ENCODE measurements at places on chromosomes 13 and 19. TPM values are rescaled to one million over a fixed set of nuclear protein-coding genes. Genes with fewer than 3 reads are reported as not detected.

- H3K27ac ChIP-seq: no peak overlapping the region
- no peaks in the 10 kb centered on the region for H3K36me3 ChIP-seq
- no peaks in the 10 kb centered on the region for H3K4me1 ChIP-seq
- no peak for DNase-seq
- H3K27me3 ChIP-seq: no peaks in the 10 kb centered on the region
- no peak overlapping the region for H3K4me3 ChIP-seq
Observed at GRCh38 chr13:91304741-91305140, 42.7 kb upstream of the MIR17HG start.

- H3K4me3 ChIP-seq: no peak overlapping the region
- no peak for DNase-seq
- no peaks in the 10 kb centered on the region for H3K4me1 ChIP-seq
- H3K27ac ChIP-seq: no peak overlapping the region
- H3K36me3 ChIP-seq: no peaks in the 10 kb centered on the region
Observed at GRCh38 chr13:50303963-50304721, 288.9 kb downstream of the KCNRG start.

DNA sequence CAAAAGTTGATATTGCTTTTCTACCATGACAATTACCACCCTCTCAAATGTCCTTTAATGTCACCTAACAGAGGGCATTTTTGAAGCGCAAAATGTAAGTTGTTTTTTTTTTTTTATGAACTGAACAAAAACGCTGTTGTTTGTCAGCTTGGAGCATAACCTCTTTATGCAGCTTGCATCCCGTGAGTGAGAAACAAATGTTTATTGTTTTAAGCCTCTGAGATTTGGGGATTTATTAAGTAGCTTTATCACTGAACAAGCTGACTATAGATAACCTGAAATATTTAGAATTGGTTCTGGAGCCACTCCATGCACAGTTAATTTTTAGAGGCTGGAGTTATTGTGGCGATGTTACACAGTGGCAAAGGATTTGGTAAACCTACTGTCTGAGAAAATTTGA lies 80.1 kb upstream of the ATXN8OS start:
- no peaks in the 10 kb centered on the region for H3K27me3 ChIP-seq
- DNase-seq: no peak
- no peaks in the 10 kb centered on the region for H3K4me1 ChIP-seq
- no peak overlapping the region for H3K27ac ChIP-seq
- no peaks in the 10 kb centered on the region for H3K36me3 ChIP-seq
- no peak overlapping the region for H3K4me3 ChIP-seq

DNA sequence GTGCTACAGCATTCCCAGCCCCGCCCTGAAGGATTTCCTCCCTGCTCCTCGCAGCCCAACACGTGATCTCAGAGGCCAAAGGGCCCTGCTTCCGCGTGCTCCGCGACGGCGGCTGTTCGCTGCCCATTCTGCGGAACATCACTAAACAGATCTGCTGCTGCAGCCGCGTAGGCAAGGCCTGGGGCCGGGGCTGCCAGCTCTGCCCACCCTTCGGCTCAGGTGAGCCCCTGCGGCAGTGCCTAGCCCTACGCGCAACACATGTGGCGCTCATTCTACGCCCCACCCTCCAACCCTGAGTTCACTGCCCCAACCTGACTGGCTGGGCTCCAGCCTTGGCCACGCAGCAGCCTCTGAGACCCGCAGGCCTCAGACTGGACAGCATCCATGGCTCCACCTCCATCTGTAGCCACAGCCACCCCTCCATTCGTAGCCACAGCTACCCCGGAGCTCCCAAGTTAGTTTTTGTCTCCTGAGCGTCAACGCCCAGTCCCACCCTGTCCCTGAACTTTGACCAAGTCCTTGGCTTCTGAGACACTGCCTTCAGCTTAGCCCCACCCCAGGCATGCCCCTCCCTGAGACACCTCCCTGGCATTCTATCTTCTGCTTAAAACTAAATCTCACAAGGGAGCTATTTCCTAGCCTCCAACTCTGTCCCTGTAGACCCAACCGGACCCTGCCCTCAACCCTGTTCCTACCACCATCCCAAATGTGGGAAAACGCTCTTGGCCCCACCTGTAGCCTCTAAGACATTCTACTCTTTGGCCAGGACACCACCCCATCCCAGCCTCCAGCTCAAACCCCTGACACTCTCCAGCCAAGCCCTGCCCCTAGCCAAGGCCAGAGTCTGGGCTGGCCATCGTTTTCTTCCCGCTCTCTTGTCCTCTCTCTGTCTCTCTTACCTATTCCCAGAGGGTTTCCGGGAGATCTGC lies 6.4 kb downstream of the LTBP4 start:
- H3K36me3 ChIP-seq: 0 out of 2 replicates have a peak, but pooled peaks cover 3% of the 10 kb centered on the region
- H3K27me3 ChIP-seq: no peaks in the 10 kb centered on the region
- no peak for DNase-seq

DNA sequence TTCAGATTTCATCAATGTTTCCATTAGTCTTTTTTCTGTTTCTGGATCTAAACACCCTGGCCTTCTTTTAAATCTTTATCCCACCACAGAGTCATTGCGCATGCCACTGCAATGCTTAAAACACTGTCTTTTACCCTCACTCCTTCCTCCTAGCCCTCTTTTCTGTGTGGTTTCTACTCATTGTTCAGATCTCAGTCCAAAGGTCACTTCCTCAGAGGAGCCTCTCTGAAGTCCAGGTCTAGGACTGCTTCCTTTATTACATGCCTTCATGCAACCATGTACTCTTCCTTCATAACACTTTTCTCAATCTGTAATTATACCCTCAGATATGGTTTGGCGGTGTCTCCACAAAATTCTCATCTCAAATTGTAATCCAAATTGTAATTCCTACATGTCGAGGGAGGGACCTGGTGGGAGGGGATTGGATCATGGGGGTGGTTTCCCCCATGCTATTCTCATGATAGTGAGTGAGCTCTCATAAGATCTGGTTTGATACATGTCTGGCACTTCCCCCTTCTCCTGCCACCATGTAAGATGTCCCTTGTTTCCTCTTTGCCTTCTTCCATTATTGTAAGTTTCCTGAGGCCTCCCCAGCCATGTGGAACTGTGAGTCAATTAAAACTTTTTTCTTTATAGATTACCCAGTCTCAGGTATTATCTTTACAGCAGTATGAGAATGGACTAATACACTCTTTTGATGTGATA lies 808.9 kb downstream of the DIAPH3 start:
- no peak for DNase-seq
- H3K4me1 ChIP-seq: no peaks in the 10 kb centered on the region
- no peak overlapping the region for H3K27ac ChIP-seq
- H3K4me3 ChIP-seq: no peak overlapping the region
- H3K36me3 ChIP-seq: no peaks in the 10 kb centered on the region
- H3K27me3 ChIP-seq: no peaks in the 10 kb centered on the region

DNA sequence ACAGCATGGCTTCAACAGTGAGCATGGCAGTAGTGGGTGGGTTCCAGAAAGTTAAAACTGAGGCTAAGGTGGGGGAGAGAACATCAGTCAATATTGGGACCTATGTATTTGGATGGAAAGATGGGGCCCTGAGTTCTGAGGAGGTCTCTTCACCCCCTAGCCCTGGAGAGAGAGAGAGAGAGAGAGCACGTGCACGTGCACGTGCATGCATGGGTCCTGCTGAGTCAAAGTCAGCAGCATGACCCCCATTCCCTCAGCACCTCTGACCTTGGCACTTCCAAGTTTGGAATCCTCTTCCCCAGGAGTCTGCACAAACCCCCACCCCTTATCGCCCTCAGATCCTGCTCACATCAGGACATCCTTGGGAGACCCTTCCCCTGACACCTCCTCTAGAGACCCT lies 32.5 kb upstream of the CEACAM1 start:
- no peaks in the 10 kb centered on the region for H3K36me3 ChIP-seq
- 0 out of 2 replicates have a peak, but pooled peaks cover 2% of the 10 kb centered on the region for H3K27me3 ChIP-seq
- H3K4me1 ChIP-seq: no peaks in the 10 kb centered on the region
- no peak overlapping the region for H3K27ac ChIP-seq
- DNase-seq: no peak

DNA sequence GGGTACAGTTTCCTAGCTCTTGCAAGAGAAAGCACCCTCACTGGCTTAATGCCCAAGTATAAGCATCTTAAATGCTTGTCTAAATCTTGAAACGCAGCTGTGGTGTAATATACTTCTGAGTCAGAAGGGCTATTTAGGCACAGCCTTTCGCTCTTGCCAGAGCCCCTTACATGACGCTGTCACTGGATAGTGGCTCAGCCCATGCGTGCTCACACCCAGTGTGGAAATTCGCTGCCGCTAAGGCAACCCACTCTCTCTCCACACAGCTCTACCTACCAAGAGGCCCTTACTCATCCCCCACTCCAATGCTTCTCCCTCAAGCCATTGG lies 24.0 kb downstream of the UQCRFS1 start:
- no peaks in the 10 kb centered on the region for H3K4me1 ChIP-seq
- no peak for DNase-seq
- H3K27me3 ChIP-seq: 0 out of 2 replicates have a peak, but pooled peaks cover 4% of the 10 kb centered on the region
- no peaks in the 10 kb centered on the region for H3K36me3 ChIP-seq
- H3K27ac ChIP-seq: no peak overlapping the region

GRCh38 chr13:41231786-41232185 lies 31.6 kb downstream of the MTRF1 start:
- H3K36me3 ChIP-seq: no peaks in the 10 kb centered on the region
- no peaks in the 10 kb centered on the region for H3K27me3 ChIP-seq
- no peak overlapping the region for H3K4me3 ChIP-seq
- H3K4me1 ChIP-seq: 0 out of 2 replicates have a peak, but pooled peaks cover 3% of the 10 kb centered on the region

GRCh38 chr13:97134364-97135095 lies 87.6 kb upstream of the MBNL2 start:
- H3K4me3 ChIP-seq: no peak overlapping the region
- H3K4me1 ChIP-seq: peaks cover 4% of the 10 kb centered on the region
- H3K36me3 ChIP-seq: no peaks in the 10 kb centered on the region
- DNase-seq: no peak

DNA sequence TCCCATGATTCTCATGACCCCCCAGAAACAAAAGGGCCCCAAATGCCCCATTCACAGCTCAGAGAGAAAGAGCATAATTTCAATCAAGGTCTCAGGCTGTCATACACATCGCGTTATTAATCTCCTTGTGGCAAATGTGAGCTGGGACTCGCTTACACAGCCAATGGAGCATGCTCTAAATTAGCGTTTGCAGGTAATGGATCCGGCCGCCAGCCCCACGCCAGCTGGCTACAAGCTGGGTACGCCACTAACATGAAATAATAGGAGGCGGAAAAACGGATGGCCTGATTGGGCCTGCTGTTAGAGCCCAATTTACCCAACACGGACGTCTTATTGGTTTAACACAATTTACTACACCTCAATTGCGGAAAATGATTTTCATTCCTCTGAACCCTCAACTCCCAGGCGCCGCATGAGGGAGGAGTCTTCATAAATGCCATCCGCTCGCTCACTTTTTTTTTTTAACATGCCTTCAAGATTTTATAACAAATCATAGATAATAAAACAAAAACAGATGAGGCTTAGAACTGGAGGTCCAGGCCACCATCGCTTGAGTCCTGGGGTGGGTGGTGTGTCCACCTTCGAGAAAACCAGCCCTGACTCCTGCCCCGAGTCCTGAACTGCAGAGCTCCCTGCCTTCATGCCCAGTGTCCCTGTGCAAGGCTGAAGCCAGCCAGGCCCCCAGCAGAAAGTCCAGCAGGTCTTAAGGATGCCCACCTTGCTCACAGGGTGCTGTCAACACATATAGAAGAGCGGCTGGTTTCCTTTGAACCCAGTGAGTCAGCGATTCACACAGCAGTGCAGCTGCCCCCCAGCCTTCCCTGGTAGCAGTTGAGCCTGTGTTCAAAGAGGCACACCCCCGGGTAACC lies 62.1 kb downstream of the PEPD start:
- no peak for DNase-seq
- H3K4me1 ChIP-seq: no peaks in the 10 kb centered on the region
- no peak overlapping the region for H3K4me3 ChIP-seq
- H3K36me3 ChIP-seq: no peaks in the 10 kb centered on the region
- H3K27me3 ChIP-seq: no peaks in the 10 kb centered on the region

- DNase-seq: no peak
- no peaks in the 10 kb centered on the region for H3K27me3 ChIP-seq
- H3K36me3 ChIP-seq: no peaks in the 10 kb centered on the region
- H3K4me3 ChIP-seq: no peak overlapping the region
- H3K4me1 ChIP-seq: no peaks in the 10 kb centered on the region
- H3K27ac ChIP-seq: no peak overlapping the region
Observed at GRCh38 chr19:31160336-31160926, 188.8 kb downstream of the TSHZ3 start.

DNA sequence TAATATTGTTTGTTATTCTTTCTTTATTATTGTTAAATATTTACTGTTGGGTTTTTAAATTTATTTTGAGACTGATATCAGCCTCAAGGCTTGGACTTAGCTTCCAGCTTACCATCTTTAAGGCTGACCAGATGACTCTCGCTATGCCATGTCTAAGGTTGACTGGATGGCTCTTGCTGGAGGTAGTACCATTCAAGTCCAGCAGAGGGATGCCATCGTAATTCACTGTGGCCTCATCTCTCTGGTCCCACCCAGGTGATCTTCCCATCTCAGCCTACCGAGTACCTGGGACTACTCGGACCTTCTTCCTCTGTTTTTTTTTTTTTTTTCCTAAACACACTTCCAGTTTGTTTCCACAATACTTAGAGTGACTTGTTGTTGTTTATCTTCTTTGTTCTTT lies 41.7 kb upstream of the ZNF91 start:
- H3K4me1 ChIP-seq: no peaks in the 10 kb centered on the region
- H3K4me3 ChIP-seq: no peak overlapping the region
- H3K36me3 ChIP-seq: no peaks in the 10 kb centered on the region
- no peak overlapping the region for H3K27ac ChIP-seq

GRCh38 chr19:14056741-14057356 lies 5.0 kb downstream of the PALM3 start:
- H3K36me3 ChIP-seq: no peaks in the 10 kb centered on the region
- no peak for DNase-seq
- H3K4me1 ChIP-seq: peaks cover 33% of the 10 kb centered on the region
- no peaks in the 10 kb centered on the region for H3K27me3 ChIP-seq
- H3K27ac ChIP-seq: no peak overlapping the region
- H3K4me3 ChIP-seq: peak overlapping the region; percentile 50

DNA sequence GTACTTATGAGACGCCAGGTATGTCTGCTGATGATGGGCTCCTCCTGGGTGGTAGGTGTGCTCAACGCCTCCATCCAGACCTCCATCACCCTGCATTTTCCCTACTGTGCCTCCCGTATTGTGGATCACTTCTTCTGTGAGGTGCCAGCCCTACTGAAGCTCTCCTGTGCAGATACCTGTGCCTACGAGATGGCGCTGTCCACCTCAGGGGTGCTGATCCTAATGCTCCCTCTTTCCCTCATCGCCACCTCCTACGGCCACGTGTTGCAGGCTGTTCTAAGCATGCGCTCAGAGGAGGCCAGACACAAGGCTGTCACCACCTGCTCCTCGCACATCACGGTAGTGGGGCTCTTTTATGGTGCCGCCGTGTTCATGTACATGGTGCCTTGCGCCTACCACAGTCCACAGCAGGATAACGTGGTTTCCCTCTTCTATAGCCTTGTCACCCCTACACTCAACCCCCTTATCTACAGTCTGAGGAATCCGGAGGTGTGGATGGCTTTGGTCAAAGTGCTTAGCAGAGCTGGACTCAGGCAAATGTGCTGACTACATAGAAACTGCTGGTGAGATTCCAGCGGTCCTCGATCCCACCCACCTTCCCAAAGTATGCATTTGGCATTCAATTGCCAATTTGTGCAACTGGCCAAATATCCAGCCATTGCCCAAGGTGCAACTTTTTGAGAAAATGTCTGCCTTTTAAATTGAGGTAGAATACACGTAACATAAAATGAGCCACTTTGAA lies 10.2 kb downstream of the OR2Z1 start:
- no peaks in the 10 kb centered on the region for H3K36me3 ChIP-seq
- H3K27me3 ChIP-seq: 0 out of 2 replicates have a peak, but pooled peaks cover 6% of the 10 kb centered on the region
- H3K4me1 ChIP-seq: no peaks in the 10 kb centered on the region
- H3K27ac ChIP-seq: no peak overlapping the region
- H3K4me3 ChIP-seq: no peak overlapping the region
- no peak for DNase-seq

The GRIK5 gene
- 1.7 TPM for total RNA-seq

The MAP4K1 gene
- total RNA-seq: 9.1 TPM

The UFM1 gene
- total RNA-seq: 33.9 TPM

Measured in HCT116 (cell line).